ENCODE measurements at places on chromosomes 4 and X.

DNA sequence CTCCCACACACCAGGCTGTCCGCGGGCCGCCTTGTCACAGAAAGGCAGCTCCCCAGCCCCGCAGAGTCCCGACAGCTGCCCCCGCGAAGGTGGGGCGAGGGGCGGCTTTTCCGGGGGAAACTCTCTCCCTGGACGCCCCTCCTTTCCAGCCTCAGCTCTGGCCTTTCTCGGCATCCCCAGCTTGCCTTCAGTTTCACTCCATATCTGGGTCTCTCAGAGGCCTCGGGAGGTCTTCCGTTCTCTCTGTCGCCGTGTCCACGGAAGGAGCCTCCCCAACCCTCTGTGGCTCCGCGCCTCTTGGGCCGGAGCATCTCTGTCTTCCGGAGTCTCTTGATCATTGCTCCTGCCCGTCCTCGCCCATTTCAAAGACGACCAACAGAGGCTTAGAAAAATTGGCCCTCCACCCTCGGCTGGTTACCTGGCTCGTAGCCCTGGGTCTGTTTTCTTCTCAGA lies 6.1 kb upstream of the MSX1 start:
- DNase-seq, result no peak

- no peak for DNase-seq
Observed at GRCh38 chr4:48804584-48805301, 24.7 kb upstream of the FRYL start.

DNA sequence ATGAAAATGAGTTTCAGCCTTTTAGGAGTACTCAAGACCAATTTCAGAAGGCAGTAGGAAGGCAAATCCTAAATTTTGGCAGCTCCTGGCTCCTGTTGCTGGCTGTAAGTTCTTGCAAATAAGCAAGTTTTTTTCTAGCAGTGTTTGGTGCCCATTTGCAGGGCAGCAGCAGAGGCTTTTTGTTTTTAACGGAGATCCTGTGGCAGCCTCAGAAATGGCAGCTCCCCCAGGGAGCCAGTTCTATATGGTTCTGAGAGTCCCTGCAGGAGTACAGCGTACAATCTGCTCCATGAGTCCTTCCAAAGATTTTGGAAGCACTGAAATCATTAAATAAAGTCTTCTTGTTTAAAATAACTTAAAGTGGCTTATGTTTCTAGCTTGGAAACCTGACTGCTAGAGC lies 171.9 kb downstream of the NDST4 start:
- no peak for DNase-seq

- DNase-seq, result peak; percentile 69
Observed at GRCh38 chrX:56248492-56248891, 16.3 kb downstream of the KLF8 start.

GRCh38 chr4:159071178-159071968 lies 31.5 kb upstream of the RAPGEF2 start:
- no peak for DNase-seq

All from CD4-positive, alpha-beta T cell treated with Interleukin-6 for 4 hours (primary cell).